NAMALWA (cell line): ENCODE measurements at places on chromosomes 5 and 9.
A peak's percentile ranks its signal among the peaks of the same experiment; 100 is the strongest.

- DNase-seq: no peak
Observed at GRCh38 chr9:37038302-37038942, 4.4 kb upstream of the PAX5 start.

- DNase-seq: no peak
Observed at GRCh38 chr5:74285675-74286280, 354.8 kb downstream of the ENC1 start.

DNA sequence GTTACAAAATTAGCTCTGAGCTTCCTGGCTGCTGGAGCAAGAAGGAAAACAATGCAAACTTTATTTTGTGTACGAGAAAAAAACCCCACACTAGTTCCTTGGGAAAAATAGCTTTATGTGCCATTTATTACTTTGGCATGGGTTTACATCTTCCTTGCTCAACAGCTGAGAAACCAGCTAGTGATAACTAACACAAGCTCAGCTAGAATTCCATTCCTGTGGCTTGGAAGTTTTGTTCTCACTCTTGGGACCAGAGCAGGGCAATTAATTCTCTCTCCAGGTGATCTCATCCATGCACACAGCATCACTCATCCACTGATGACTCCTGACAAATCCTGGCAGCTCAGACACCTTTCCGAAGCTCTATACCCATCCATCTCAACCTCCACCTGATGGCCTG lies 104.1 kb downstream of the CRB2 start:
- no peak for DNase-seq

- no peak for DNase-seq
Observed at GRCh38 chr5:102664616-102665335, 90.3 kb upstream of the PAM start.

DNA sequence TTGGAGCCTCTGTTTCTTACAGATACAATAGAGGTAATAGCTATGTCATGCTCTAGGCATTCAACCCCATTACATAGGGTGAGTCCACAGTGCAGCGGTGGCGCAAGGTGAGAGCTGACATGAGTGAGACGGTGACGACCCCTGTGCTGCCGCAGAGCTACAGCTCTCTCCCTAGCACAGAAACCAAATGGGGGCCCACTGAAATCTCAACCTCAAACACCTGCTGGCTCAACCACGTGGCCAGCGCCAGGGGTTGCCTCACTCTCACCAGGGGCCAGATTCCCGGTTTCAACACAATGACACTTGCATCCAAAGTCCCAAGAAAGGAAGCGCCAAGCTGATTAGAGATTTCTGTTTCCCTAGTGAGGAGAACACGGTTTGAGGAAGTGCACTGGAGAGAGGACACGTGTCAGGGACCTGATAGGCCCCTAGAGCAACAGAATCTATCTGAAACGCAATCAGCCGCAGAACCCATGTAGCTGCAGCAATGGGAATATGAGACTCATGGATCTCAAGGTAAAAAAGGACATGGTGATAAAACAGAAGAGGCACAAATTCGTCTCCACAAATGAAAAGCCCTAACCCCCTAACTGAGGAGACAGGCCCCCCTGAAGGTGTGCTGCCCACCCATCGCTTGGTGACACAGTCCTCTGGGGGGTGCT lies 114.3 kb downstream of the CRB2 start:
- DNase-seq: no peak

DNA sequence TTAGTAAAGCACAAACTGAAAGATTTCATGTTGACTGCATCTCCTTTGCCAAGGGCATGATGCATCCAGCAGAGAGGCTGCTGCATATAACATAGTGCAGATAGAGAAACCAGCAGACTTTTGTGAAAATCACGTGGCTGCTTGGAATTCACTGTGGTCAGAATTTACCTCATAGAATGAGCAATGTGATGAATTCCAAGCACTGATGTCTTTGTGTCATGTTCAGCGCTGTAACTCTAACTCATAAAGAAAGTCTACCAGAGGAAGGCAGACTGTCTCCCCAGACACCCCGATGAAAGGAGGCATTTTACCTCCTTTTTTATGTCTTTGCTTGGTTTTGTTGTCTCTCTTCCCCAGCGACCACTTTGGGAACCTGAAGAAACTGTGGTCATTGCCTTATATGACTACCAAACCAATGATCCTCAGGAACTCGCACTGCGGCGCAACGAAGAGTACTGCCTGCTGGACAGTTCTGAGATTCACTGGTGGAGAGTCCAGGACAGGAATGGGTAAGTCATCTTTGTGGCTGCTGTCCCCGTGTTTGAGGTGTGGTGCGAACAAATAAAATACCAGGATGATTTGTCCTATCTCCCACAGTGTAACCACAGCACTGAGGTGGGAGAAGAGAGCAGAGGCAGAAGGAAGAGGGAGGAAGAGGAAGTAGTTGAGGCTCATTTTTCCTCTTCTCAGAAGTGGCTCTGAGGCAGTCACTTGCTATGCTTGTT lies 42.0 kb downstream of the ITK start:
- DNase-seq: no peak

- DNase-seq: no peak
Observed at GRCh38 chr9:134317400-134317789, 8.9 kb upstream of the RXRA start.

GRCh38 chr9:16342246-16343020 lies 528.0 kb downstream of the BNC2 start:
- no peak for DNase-seq

GRCh38 chr9:35370241-35370640 lies 119.7 kb upstream of the RUSC2 start:
- DNase-seq: no peak

DNA sequence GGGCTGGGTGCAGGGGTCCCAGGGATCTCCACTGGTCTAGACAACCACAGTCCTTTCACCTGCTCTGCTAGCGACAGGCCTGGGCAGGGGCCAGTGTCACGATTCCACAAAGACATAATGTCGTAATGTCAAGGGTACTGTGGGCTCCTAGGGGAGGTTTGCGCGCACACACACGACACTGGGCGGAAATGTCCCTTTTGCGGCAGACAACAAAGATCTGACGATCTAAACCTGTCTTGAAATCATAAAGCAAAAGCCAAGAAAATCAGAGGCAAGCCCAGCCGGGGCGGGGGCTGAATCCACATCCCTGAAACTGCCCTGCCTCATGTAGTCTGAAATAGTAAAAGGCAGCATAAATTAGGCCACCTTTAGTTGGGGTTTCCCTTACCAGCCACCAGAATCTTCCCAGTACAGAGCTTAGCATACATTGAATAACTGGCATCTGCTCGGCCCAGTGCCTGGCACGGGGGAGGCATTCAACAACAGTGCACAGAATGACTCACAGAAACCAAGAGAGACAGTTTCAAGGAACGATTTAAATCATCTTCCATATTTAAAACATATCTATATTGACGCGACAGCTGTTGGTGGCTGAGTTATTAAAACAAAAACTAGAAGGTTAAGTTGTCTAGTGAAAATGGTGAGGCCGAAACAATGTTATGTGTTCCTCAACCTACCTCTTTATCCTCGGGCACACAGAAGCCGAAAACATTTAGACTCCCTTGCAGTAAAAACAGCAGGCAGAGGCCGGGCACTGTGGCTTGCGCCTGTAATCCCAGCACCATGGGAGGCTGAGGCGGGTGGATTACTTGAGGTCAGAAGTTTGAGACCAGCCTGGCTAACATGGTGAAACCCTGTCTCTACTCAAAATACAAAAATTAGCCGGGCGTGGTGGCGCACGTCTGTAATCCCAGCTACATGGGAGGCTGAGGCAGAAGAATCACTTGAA lies 151.0 kb downstream of the MYO10 start:
- DNase-seq: no peak

DNA sequence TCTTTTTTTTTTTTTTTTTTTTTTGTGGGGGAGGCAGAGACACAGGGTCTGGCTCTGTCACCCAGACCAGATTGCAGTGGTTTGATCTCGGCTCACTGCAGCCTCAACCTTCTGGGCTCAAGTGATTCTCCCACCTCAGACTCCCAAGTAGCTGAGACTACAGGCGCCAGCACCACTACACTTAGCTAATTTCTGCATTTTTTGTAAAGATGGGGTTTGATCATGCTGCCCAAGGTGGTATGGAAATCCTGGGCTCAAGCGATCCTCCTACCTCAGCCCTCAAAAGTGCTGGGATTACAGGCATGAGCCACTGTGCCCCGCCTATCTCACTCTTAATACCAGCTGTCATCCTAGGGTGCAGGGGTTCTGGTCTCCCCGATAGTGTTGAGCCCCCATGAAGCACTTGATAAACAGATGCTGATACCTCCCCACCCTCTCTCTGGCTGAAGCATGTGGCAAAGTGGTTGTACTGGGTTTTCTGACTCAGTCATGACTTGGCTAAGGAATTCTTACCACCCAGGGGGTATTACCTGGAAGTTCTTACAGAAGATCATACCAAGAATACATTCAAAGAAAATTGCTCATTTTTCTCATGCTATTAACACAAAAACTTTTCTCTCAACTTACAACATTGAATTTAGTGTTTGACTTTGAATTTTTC lies 110.2 kb upstream of the DAPK1 start:
- no peak for DNase-seq

DNA sequence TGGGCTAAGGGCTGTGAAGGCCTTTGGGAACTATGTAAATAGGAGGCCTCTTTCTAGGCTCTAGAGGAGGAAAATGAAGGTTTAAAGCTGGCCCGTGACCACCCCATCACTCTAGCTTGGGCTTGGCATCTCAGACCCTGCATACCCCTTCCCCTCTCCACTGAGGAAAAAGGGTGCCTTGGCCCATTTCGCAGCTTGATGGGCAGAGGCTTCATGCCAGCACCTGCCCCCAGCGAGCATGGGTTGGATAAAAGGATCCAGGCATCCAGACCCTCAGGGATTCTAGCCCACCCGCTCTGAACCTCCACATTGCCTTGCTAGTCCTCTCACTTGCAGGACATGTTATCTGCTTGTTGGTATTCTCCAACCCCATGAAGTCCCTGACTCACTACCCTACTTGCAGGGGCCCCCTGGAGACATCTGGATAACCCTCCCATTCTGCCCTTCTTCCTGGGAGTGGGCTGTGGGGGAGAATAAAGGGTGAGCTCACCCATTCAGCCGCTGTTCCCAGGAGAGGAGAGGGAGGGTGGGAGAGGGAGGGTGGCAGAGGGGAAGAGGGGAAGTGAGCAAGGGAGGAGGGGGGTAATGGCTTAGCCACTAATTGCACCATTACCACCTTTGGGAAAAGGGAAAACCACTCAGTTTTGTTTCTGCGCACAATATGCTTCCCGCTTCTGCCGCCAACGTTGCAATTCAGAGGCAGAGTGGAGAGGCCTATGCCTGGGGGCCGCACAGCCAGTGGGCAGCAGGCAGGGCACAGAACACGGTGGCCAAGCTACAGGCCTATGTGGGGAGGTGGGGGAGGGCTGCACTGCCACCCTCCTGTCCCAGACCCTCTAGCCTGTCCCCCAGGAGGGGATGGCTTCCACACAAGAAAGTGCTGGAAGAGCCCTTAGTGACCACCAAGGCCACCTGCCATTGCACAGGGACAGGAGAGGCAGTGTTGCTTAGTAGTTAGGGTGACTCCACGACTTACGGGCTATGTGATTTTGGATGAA lies 2.1 kb upstream of the CAMK2A start:
- no peak for DNase-seq

DNA sequence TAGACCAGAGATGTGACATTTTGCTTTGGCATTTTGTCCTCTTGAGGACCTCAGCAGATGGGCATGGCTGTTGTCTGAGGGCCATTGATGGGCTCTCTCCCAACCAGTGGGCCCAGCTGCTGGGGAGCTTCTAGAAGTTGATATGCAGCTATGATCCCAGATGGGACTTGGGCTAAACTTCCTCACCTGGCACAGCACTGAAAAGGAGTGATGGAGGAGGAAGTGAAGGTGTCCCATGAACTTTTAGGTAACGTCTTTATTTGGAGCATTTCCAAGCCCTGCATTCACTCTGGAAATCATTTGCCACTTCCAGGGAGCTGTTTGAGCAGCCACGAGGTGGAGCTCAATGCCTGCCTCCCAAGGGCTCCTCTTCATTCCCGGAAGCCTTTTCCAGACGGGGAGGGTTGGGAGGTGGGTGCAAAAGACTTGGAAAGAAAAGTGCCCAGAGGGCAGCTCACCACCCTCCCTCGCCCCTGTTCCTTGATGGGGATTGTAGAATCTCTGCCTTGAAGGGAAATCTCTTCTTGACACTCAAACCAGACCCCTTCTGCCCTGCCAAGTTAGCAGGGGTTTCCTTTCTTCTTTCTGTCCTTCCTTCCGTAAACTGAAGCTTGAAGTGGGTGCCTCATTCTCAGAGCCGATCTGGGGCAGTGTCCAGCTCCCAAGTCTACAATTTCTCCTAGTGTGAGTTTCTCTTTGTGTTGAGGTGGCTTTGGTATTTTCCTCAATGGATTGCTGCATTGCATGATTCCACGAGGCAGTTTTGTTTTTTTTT lies 18.1 kb upstream of the NEUROG1 start:
- DNase-seq: no peak

- DNase-seq: no peak
Observed at GRCh38 chr9:16461137-16461840, 409.2 kb downstream of the BNC2 start.

DNA sequence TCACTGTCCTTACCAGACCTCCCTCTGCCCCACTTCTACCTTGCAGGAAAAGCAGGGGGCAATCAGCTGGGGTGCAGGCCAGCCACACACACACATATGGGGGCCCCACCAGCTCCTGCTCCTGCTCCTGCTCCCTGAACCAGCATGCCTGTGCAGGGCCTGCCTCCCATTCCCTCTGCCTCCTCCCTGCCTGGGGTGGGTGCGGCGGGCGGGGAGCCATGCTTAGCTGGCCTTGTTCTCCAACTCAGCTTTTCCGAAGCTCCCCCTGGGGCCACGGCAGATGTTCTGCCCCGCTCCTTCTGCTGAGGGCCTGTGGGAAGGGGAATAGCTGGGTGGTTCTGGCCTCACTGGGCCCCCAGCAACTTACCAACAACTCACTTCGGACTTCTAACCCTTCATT lies 89.8 kb downstream of the ZNF354C start:
- no peak for DNase-seq

DNA sequence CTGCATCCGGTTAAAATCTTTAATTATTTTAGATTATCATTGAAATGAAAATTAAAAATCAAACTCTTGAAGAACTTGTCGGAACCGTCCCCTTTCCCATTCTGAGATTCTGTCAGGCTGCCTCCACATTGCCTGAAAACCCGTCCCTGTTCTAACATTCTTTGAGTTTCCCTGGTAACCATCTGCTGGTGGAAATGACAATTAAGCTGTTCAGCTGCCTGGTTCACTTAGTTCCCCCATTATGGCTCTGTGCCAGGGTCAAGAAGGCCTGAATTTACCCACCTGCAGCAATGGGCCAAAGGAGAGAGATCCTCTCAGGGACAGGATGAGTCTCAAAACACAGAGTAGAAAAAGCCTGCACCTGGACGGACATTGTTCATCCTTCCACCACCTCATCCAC lies 11.8 kb upstream of the TCOF1 start:
- DNase-seq: peak; percentile 19

DNA sequence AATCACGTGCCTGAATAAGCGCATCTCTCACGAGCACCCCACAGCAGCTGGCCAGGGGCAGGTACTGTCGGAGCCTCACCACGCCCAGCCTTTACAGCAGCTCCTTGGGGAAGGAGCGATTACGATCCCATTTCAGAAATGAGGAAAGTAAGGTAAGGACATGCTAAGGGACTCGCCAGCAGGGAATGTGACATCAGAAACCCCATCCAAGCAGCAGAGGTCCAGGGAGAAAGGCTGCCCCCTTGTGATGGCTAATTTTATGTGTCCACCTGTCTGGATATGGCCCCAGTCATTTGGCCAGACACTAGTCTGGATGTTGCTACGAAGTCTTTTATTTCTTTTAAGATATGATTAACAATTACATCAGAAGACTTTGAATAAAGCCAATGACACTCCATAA lies 77.3 kb downstream of the UBE2QL1 start:
- DNase-seq: peak; percentile 17
